AG08396 (cell line): ENCODE measurements at places on chromosomes 7 and 10.

GRCh38 chr7:116840256-116840655, 22.1 kb upstream of the CAPZA2 start:
- no peak for DNase-seq

DNA sequence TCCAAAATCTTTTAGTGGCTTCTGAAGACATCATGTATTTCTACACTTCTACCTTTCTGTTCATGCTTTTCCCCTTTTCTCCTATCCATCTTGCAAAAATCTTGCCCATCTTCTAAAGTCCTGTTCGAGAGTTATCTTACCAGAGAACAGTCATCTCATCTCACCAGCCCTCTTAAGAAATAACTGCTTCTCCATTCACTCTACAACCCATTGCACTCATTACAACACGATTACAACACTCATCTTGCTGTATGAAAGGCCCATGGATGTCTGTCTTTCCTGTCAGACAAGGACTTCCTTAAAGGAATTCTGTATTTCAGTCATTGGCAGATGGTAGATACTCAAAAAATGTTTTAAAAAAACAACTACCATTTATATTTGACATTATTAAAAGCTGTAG, 30.8 kb downstream of the ZNF438 start:
- DNase-seq, result no peak

- no peak for DNase-seq
These were observed 139.8 kb upstream of the NAMPT start for GRCh38 chr7:106424476-106425016.

GRCh38 chr10:11874568-11875493, 51.7 kb downstream of the PROSER2 start:
- DNase-seq, result no peak

DNA sequence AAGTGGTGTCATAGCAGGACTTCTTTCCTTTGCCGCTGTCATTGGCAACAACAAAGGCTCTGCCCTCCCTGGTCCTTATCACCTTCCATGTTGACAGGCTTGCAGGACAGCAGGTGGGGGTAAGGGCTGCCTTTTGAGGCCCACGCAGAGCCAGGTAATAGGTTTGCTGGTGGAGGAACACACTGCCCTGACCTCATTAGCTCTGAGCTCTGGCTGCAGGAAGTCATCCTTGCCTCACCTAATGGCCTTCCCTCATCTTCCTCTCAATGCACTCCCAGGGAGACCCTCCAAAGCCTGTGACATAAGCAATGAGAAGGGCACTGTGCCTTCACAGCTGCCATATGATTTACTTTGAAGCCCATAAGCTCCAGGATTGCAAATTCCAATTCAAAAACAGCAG, 1205.2 kb upstream of the AUTS2 start:
- DNase-seq, result no peak

GRCh38 chr7:90728568-90728967, 132.4 kb downstream of the CDK14 start:
- no peak for DNase-seq

GRCh38 chr7:142899661-142900060, 14.1 kb upstream of the TRPV6 start:
- DNase-seq, result no peak

- DNase-seq, result no peak
These were observed 3.1 kb downstream of the LDB3 start for GRCh38 chr10:86671419-86671818.

GRCh38 chr7:35286422-35286821, 32.5 kb upstream of the TBX20 start:
- DNase-seq, result no peak
